T-helper 1 cell treated with Interleukin-12 subunit alpha and Interleukin-12 subunit beta and Interleukin-4 antibody, amounts not matched to agents 30 ng/mL and 1 ng/mL, for 36 hours (primary cell): ENCODE measurements at places on chromosomes 1 and 21. TPM values are rescaled to one million over a fixed set of nuclear protein-coding genes. Genes with fewer than 3 reads are reported as not detected.

Gene IL20
- total RNA-seq: not detected in 2 replicates

Gene NCAM2
- total RNA-seq: not detected in 2 replicates

Gene FHAD1
- not detected in 2 replicates for total RNA-seq

Gene OR2L2
- total RNA-seq: 0.07 and 0.10 TPM in 2 replicates

Gene RPE65
- total RNA-seq: not detected in 2 replicates

Gene KIF26B
- not detected in 2 replicates for total RNA-seq

Gene LAMC1
- 0.37 and 0.51 TPM in 2 replicates for total RNA-seq

Gene KRTCAP2
- total RNA-seq: 224 and 225 TPM in 2 replicates

Gene TRPM2
- 35.2 and 35.6 TPM in 2 replicates for total RNA-seq

Gene TTLL7
- total RNA-seq: 1.9 and 2.3 TPM in 2 replicates

Gene S100A7A
- not detected in 2 replicates for total RNA-seq

Gene ASCL5
- not detected in 2 replicates for total RNA-seq

Gene S1PR1
- total RNA-seq: 132 TPM in 2 replicates

Gene SMPDL3B
- 0.44 and 0.54 TPM in 2 replicates for total RNA-seq

Gene SAMD13
- not detected in 2 replicates for total RNA-seq

Gene ANGPTL3
- total RNA-seq: not detected in 2 replicates

Gene SNAPIN
- 36.2 and 41.6 TPM in 2 replicates for total RNA-seq

Gene ADAMTS4
- total RNA-seq: 2.2 and 2.4 TPM in 2 replicates

Gene FMO3
- not detected in 2 replicates for total RNA-seq

Gene INSRR
- 0.63 and 0.81 TPM in 2 replicates for total RNA-seq

Gene ABCG1
- 20.7 and 21.5 TPM in 2 replicates for total RNA-seq

Gene SPRR5
- total RNA-seq: not detected in 2 replicates

Gene ZBTB8A
- total RNA-seq: 0.10 TPM in 2 replicates

Gene RSPH1
- total RNA-seq: not detected in 2 replicates

Gene OR10Z1
- total RNA-seq: not detected in 2 replicates

Gene FMO4
- total RNA-seq: 0.85 and 1.3 TPM in 2 replicates

Gene LCE3D
- total RNA-seq: not detected in 2 replicates

Gene OR2AK2
- total RNA-seq: 0.20 TPM in 1 of 2 replicates, not detected in the other

Gene DDX20
- total RNA-seq: 15.3 and 17.5 TPM in 2 replicates

Gene AMY1B
- total RNA-seq: not detected in 2 replicates

Gene ACOT7
- 72.3 and 76.9 TPM in 2 replicates for total RNA-seq

Gene NPR1
- not detected in 2 replicates for total RNA-seq

Gene APCS
- not detected in 2 replicates for total RNA-seq

Gene CCDC27
- not detected in 2 replicates for total RNA-seq

Gene TACSTD2
- not detected in 2 replicates for total RNA-seq

Gene TRIM62
- 9.2 and 10.4 TPM in 2 replicates for total RNA-seq

Gene FAM110D
- total RNA-seq: not detected in 2 replicates

Gene OLFM3
- total RNA-seq: not detected in 2 replicates

Gene FCER1G
- total RNA-seq: 1.7 and 2.9 TPM in 2 replicates

Gene HAO2
- not detected in 2 replicates for total RNA-seq

Gene OR2T35
- total RNA-seq: not detected in 2 replicates

Gene S100A8
- not detected in 2 replicates for total RNA-seq

Gene VHLL
- not detected in 2 replicates for total RNA-seq

Gene KCNN3
- 0.07 and 0.27 TPM in 2 replicates for total RNA-seq

Gene ENAH
- 0.12 TPM in 1 of 2 replicates, not detected in the other for total RNA-seq

Gene UBXN11
- total RNA-seq: 30.6 and 33.8 TPM in 2 replicates

Gene HUNK
- not detected in 2 replicates for total RNA-seq
